Stimulated activated CD4-positive, alpha-beta T cell treated with anti-CD3 and anti-CD28 coated beads, Interleukin-15, amount 100 ng/mL, for 48 hours (primary cell): ENCODE measurements at places on chromosomes 6 and 20.

DNA sequence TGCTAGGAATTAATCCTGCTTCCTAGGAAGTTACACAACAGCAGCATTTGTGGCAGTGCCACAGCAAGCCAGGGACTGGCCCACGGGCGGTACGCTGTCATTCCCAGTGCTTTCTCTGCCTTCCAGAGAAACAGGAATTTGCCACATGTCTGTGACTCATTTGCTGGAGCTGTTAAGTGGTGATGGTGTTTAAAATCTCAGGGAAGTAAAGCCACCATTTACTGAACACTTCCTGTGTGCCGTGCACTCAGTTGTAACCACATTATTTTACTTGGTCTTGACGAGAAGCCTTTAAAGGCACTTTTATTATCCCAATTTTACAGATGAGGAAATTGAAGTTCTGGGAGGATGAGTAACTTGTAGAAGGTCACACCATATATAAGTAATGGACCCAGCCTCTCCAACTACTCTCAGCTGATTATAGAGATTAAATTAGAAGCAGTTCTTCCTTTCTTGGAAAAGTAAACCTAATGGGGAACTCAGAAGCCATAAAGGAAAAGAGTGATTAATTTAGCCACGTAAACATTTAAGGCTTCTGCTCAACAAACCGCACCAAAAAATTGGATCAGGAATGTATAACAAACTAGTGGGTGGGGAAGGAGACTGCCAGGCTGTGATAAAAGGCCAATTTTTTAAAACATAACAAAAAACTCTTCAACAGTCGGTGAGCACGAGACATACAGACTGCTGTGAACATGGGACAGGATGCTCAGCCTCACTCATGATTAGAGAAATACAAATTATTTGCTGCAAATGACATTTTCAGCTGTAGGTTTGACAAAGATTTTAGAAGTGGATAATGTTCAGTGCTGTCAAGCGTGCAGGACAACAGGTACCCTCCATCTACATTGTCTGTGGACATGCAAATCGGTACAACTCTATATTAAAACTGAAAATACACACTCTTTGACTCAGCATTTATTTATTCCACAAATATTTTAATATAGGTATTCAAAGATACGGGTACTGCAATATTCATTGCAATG, 311.2 kb downstream of the NRN1 start:
- no peak for DNase-seq

DNA sequence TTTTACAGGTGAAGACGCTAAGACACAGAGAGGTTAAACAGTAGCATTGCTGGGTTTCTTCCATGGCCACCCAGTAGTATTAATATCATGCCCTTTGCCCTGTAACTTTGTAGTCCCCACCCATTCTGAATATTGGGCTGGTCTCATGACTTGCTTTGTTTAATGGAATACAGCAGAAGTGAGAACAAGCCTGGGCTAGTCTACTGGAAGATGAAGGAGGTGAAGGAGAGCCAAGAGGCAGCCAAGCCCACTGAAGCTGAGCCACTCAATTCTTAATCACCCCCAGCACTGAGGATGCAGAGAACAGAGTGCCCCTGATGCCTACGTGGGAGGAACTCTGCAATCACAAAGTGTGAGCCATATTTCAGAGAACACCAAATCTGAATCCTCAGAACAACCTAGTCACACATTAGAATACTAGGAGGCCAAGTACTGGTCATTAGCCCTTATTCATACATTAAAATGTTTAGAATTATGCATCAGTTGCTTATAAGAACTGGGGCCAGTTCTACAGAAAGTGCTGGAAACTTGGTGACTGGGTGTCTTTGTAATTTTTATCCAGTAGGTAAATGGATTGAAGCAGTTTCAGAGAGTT, 270.1 kb upstream of the PRND start:
- DNase-seq, result no peak

- DNase-seq, result peak; percentile 20
Measured at GRCh38 chr6:166586424-166587156, at the start of gene RAMACL. Gene RAMACL, minus strand, starts transcription at chr6:166586678. Its CDS starts 201 bp downstream, at chr6:166586477.

DNA sequence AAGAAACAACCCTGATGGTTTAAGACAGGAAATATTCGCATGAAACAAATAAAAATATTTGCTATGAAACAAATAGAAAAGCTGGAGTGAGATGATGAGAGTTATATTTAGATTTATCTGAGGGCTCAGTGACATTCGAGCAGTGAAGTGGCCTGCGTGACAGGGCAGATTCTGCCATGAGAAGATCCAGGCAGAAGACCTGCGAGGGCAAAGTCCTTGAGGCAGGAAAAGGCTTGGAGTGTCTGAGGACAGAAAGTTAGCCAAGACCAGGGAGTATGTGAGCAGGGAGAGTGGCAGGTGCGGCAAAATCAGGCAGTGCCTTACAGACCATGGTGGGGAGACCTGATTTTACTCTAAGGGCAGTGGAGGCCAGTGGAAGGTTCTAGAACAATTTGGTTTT, 66.9 kb upstream of the RIN2 start:
- DNase-seq, result no peak

DNA sequence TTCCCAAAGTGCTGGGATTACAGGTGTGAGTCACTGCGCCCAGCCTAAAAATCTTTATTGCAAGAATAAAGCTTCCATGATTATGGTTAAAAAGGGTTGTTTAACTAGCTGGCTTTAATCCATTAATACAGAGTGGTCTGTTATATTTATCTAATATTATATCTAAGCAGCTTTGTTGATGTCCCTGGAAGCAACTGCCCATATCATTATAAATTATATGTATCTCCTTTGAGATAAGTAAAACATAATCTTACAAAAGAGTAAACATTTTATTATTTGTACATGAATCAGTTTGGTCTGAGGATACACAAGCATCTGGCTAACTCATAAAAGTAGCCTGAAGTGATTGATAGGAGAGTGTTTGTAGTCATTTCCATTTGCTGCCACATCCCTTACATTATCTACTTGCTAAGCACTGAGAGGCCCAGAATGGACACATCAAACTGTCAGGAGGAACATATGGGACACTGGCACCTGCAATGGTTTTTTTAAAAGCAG, 46.9 kb downstream of the TRAF3IP2 start:
- no peak for DNase-seq

DNA sequence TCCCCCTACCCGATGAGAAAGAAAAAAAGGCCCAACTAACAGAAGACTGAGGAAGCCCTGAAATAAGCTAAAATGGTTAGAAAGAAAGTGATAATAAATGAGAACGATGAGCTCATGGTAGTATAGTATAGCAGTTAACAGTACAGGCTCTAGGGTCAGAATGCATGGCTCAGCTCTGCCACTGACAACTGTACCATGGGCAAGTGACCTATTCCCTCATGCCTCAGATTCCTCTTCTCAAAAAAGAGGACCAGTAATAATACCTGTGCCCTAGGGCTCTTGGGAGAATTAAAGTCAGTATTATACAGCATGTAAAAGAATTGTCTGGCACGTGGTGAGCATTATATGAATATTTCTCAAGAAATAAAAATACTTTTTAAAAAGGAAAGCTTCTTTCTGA, 19.8 kb downstream of the TRERF1 start:
- DNase-seq, result no peak

DNA sequence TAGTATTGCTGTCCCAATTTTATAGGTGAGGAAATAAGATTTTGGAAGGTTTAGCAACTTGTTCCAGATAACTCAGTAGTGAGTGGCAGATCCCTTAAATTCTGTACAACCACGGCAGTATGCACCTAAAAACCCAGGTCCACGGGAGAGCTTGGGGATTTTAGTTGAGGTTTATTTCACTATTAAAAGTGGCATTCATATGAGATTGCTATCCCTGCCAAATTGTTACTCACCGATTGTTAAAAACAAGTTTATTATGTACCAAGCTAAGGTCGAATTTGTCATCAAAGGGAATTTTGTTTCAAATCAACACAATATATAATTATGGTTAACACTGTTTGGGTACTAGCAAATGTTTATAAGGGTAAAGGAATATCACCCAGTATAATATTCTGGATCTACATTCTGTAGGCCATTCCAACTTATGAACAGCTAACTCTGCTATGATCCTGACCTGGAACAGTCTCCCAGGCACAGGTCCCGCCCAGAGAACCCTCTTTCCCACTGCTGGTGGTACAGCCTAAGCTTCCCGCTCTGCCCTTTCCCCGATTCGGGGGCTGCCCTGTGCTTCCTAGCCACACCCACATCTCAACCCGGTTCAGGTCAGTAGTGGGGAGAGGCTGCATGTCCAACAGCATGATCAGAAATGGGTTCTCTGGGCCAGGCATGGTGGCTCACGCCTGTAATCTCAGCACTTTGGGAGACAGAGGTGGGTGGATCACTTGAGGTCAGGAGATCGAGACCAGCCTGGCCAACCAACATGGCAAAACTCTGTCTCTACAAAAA, 24.9 kb downstream of the GPLD1 start:
- DNase-seq, result no peak

- DNase-seq, result no peak
Measured at GRCh38 chr6:81605526-81605925, 147.0 kb downstream of the TENT5A start.

DNA sequence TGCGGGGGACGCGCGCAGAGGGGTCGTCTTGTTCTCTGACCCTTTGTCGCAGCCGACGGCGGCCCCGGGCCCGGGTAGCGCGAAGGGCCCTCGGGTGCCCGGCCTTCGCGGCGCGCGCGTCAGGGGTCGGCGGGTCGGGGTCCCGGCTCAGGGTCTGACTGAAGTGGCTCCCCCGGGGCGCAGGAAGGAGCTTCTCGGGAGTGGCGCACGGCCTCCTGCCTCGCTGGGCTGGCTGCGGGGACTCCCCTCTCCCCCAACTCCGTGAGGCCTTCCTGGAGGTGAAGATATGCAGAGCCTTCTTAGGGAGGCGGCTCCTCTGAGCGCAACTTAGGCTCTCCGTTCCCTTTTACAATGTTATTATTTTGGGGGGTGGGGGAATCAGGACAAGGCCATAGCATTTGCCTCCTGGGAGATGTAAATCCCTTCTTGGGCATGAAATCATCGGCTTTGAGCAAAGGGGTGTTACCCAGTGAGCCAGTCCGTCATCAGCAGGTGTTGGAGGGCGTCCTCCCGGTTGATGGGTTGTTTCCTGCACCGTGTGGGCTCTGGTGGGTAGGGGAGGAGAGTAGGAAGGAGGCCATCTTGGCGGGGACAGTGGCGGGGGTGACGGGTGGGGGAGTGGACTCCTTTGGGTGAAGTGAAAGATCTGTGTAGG, 523 bp downstream of the CDS2 start:
- peak; percentile 66 for DNase-seq

DNA sequence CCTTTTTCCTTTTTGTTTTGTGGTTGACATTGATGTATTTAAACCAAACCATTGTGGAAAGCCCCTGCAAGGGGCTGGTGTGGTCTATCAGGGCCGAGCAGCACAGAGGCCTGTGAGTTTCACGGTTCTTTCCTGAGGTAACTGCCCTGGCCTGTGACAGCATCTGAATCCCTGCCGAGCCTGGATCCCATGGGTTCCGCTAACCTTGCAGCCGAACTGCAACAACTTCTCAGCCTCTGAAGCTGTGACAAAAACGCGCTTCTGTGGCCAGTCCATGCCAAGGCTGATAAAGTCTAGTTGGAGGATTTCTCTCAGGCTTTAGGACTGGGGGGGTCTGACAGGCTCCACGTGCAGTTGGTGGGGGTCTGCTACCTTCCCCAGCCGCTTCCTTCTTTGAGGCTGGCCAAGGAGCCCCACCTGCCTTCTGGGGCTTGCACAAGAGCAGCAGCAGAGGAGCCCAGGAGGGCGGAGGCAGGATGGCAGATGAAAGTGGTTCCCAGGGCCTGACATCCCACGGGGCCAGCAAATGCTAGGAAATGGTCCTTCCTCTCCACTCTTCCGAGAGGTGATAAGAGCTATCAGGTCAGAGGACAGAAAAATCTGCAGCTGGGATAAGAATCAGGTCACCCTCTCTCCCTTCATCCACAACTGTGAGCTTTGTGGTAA, 150.9 kb downstream of the PREX1 start:
- no peak for DNase-seq

- DNase-seq, result peak; percentile 9
Measured at GRCh38 chr6:14502551-14502950, 385.0 kb downstream of the CD83 start.

DNA sequence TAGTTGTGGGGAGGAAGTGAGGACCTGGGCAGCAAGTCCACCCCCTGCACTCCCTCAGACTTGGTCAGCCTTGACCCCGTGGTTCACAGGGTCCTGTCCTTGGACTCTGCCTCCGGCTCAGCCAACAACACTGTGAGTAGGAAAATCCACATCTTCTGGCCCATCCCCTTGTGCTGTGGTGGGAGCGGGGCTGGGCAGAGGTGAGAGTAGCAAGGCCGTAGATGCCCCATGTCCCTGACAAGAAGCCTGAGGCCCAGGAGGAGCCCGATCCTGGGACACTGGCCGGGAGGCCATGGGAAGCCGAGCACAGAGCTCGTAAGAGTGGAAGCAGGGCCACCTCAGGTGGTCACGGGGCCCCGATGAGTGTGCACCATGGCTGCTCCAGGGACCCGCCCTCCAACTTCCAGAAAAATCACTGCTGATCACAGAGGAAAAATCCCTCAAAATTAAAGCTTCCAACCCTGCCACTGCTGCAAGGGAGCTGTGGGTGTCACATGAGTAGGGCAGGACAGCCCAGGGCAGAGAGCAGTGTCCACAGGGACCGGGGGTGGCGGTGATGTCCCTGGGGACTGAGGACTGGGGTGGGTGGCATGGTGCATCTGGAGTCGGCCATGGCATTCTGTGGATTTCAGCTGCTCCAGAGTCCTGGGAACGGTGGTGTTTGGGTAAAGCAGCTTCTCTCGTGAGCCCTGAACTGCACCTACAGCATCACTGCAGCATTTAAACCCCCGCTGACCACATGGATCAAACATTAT, 189.4 kb downstream of the DLL1 start:
- no peak for DNase-seq

GRCh38 chr6:21377356-21377755, 216.2 kb upstream of the SOX4 start:
- no peak for DNase-seq

GRCh38 chr20:31842471-31843157, 2.8 kb downstream of the FOXS1 start:
- no peak for DNase-seq

GRCh38 chr6:34099878-34100277, 46.0 kb downstream of the GRM4 start:
- no peak for DNase-seq

DNA sequence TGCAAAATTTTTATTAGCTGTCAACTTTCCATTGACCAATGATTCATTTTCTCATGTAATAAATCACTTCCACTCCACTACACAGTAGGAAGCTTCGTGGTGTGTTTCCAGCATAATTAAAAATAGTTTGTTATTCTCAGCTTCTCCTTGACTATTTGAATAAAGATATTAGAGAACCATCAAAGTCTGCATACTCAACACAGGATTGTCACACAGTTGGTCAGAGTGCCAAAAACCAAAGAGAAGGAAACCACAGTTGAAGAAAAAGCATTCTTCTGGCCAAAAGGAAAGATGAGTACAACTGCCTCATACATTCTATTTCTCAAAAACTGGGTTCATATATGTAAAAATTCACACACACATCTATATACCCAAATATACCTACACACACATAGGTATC, 455.1 kb upstream of the HSF2 start:
- DNase-seq, result no peak
